ENCODE measurements at places on chromosomes 7 and 10.

DNA sequence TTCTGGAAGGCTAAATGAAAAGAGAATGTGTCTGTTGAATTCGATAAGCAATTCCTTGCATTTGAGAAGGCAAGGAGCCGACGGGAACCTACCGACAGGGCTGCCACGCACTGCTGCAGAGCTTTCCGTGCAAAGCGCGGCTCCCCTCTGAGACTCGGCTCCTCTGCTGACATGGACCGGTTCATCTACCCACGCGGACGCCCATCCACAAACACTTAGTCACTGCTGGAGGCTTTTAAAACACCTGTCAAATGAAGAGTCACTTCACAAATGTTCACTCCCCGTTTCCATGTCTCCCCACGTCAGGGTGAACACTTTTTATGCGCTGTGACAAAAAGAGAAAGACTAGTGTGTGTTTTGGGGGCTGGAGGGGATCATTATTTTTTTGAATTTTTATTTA, 32.0 kb downstream of the AMZ1 start:
- DNase-seq, result no peak

- DNase-seq, result no peak
Measured at GRCh38 chr10:35432781-35433338, 96.6 kb downstream of the CCNY start.

- DNase-seq, result peak; percentile 47
Measured at GRCh38 chr7:54546081-54546985, 4.2 kb downstream of the VSTM2A start.

DNA sequence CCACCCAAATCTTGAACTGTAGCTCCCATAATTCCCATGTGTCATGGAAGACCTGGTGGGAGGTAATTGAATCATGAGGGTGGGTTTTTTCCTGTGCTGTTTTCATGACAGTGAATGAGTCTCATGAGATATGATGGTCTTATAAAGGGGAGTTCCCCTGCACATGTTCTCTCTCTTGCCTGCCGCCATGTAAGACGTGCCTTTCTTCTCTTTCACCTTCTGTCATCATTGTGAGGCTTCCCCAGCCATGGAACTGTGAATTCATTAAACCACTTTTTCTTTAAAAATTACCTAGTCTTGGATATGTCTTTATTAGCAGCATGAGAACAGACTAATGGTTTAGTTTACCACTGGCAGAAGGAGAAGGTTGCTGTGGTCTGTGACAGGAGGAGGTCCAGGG, 111.5 kb upstream of the RAB18 start:
- no peak for DNase-seq

- no peak for DNase-seq
Measured at GRCh38 chr10:79405995-79406515, 39.4 kb downstream of the ZCCHC24 start.

- no peak for DNase-seq
Measured at GRCh38 chr7:55171157-55171556, 152.3 kb downstream of the EGFR start.

- DNase-seq, result no peak
Measured at GRCh38 chr10:6364893-6365292, 162.2 kb downstream of the PFKFB3 start.

DNA sequence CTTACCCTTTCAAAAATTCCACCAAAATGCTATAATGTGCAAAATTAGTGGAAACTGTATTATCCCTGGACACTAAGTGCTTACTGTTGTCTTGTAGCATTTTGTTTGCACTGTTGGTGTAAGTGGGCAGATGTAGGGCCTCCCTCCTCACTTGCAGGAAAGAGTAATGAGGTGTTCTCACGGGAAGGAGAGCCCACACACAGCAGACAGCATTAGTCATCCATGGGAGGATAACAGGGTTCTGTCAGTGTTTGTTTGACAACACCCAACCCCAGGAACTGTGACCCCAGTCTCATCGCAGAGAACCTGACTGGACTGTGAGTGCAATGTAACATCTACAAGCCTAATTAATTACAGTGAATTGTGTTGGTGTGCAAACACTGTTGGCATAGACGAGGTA, 58.7 kb upstream of the VSTM2A start:
- no peak for DNase-seq

- no peak for DNase-seq
Measured at GRCh38 chr7:140485500-140486265, 6.4 kb upstream of the MKRN1 start.

DNA sequence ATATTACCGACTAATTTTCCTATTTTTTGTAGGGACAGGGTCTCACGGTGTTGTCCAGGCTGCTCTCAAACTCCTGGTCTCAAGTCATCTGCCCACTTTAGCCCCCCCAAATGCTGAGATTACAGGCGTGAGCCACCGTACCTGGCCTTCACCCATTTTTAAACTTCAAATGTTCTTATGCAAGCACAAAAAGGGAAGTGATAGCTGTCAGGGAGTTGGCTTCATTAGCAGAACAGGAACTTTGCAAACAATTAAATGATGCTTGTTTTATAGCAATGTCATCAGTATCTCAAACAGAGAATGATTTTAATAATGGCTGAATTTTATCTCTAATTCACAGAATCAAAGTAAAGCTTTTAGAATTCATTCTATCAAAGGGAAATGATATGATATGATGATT, 49.8 kb upstream of the FAM171A1 start:
- no peak for DNase-seq
